ENCODE measurements at places on chromosomes 4 and X.

GRCh38 chr4:186725469-186726425 lies 2.1 kb upstream of the FAT1 start:
- DNase-seq: peak; percentile 86

DNA sequence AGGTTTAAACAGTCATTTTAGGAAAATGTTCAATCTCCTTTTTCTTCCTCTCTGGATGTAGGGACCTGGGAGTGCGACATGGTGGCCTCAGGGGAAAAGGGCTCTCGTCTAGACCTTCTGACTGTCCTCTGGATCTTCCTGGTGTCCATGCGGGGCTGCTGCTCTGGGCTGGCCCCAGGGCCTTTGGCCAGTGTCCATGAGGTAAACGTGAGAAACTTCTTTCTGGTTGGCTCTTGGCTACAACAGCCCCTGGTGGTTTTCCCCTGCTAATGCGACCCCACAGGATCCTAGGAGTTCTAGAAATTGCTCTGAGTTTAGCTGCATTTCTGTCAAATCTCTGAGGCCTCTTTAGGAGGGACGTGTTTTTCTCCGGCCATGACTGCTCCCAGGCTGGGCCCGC lies 85.7 kb downstream of the MFAP3L start:
- no peak for DNase-seq

- DNase-seq: no peak
These were observed 481.5 kb downstream of the BCOR start for GRCh38 chrX:39616098-39616729.

- DNase-seq: peak; percentile 0
These were observed 4.3 kb downstream of the GABRQ start for GRCh38 chrX:152641996-152642395.

GRCh38 chr4:130288576-130288975 lies 1192.6 kb downstream of the C4orf33 start:
- DNase-seq: no peak

- peak; percentile 8 for DNase-seq
These were observed 112.9 kb downstream of the PTPN13 start for GRCh38 chr4:86706923-86707597.

- no peak for DNase-seq
These were observed 3.7 kb downstream of the DOCK11 start for GRCh38 chrX:118499295-118499694.

- DNase-seq: no peak
These were observed 8.0 kb upstream of the CCDC110 start for GRCh38 chr4:185479507-185479971.

All from AG10803 (cell line).